Endothelial cell of umbilical vein (primary cell): ENCODE measurements at places on chromosomes 2 and 18. TPM values are rescaled to one million over a fixed set of nuclear protein-coding genes. Genes with fewer than 3 reads are reported as not detected.

DNA sequence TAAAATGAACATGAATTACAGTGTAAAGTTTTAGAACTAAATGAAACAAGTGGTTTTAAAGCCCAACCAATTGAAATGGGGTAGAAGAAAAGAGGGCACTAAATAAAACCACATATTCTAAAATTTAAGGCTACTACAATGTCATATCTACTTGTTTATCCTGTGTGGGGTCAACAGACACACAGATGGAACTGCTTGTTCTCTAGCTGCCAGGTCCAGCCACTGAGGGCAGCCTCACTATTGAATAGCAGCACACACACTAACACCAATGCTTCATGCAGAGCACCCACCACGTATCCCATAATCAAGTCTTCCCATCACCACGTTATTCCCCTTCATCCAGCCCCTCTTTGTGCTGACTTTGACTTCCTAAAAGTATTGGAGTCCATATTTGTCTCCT is 88.1 kb downstream of the SPIRE1 start:
- DNase-seq: no peak

DNA sequence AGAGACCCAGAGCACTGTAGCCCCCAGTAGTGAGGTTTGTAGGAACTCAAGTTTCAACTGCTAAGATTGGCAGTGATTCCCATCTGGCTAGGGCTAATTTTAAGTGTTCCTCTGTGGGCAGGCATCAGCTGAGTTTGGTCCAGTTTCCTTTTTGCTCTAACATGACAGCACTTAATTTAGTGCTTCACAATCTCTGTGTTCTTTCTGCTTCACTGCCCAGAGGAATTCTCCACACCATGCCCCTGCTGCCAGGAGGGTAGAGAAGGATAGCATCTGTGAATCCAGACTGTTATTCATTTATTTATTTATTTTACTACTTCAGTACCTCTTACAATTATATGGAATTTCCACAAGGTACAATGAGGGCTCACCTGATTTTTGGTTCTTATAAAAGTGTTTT is 549.9 kb upstream of the FSIP2 start:
- DNase-seq: no peak

Gene RUFY4
- not detected in 2 replicates for total RNA-seq

Gene CXCR1
- not detected in 2 replicates for total RNA-seq

DNA sequence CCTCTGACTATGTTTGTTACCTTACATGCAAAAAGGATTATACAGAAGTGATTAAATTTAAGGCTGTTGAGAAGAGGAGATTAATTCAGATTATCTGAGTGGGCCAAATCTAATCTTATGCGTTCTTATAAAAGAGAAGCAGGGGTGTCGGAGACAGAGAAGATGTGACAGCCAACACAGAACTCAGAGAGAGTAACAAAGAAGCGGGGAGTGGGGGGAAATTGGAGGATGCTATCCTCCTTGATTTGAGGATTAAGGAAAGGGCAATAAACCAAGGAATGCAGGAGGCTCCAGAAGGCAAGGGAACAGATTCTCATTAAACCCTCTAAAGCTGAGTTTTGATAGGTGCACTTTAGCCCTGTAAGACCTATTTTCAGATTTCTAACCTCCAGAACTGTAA is 291.3 kb upstream of the REG3G start:
- DNase-seq: no peak

Gene KCNG3
- total RNA-seq: 0.15 TPM in 1 of 2 replicates, not detected in the other

GRCh38 chr2:107436281-107436680 is 390.4 kb upstream of the RGPD4 start:
- no peak for DNase-seq

Gene ACMSD
- total RNA-seq: not detected in 2 replicates

DNA sequence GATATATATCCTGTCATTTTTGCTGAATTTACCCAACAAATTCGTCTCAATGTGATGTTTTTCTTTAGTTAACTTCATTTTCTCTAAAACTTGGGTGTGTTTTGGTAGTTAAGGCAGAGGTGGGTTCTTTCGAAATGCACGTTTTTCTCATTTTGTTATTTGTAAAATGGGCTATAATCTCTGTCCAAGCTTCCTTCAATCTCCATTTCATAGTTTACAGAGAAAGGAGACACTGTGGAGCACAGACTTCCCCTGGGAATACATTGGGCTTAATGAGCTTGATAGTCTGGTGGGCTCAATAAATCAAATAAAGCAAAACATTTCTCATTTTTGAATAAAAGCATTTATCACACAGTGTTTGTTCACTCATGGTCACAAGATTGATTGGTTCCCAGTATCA is 145.1 kb downstream of the AGPS start:
- no peak for DNase-seq

Gene KCNK3
- not detected in 2 replicates for total RNA-seq

GRCh38 chr2:32735348-32735747 is 107.5 kb downstream of the TTC27 start:
- no peak for DNase-seq

DNA sequence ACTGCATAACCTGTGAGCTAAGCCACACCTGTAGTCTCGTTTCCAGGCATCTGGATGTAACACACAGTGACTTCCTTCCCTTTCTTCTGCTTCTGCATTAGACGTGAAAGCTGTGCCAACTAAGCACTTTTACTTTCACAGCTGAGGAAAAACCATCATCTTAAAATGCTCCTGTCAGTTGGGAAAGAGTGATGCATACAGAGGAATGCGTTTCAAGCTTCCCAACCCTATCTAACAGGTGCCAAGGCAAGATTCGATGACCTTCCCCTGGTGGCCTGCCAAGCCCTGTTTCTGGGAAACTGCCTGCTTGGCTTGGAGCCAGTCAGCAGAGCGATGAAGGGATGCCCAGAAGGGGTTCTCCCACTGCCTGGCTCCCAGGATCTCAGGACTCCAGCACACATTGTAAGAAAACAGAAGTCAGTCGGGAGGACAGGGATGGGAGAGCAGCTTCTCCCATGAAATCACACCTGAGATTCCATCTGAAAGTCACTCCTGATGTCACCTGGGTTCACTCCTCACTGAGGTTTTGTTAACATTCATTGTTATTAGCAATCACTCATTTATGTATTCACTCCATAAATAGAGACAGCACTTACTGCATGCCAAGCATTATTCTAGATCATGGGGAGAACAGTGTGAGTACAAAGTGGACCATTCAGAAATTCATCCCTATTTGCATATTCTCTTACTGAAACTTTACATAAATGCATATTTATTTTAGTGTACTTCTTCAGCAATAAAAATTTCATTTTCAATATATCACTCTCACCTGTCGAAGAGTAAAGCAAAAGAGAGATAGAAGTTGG is 64.1 kb downstream of the DTNA start:
- peak; percentile 83 for DNase-seq

DNA sequence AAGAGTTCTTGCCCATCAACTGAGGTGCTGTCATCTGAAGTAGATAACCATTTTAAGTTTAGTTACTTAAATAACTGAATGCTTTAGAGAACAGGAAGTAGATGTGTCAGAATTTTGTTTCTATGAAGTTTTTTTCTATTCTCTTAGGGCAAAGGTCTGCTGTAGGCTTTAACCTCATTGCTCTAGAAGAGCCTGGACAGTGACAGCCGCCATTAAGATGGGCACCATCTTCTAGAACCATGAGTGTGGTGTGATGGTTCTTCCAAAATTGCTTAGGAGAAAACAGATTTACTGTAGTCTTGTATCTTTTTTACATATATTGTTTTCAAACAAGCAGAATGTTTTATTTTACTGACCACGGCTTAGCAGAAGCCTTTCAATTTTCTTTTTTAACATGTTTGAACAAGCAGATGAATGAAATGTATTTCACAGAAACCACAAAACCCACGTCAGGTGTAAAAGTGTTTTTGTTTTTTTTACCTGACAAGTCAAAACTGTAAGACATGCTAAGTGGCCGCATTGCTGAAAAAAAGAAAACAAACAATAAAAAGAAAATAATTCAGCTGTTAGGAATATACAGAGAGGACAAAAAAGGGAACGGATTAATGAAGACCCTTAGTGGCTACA is 77.9 kb downstream of the PRELID3A start:
- DNase-seq: no peak

GRCh38 chr2:219571311-219572236 is at the start of gene OBSL1:
Gene OBSL1 (minus strand): TSS chr2:219571539. CDS start chr2:219571232, 307 bp downstream.
- DNase-seq: peak; percentile 61
